ENCODE measurements at places on chromosomes 16 and 17.

- DNase-seq: no peak
Measured at GRCh38 chr16:70267516-70267915, 15.8 kb upstream of the EXOSC6 start.

DNA sequence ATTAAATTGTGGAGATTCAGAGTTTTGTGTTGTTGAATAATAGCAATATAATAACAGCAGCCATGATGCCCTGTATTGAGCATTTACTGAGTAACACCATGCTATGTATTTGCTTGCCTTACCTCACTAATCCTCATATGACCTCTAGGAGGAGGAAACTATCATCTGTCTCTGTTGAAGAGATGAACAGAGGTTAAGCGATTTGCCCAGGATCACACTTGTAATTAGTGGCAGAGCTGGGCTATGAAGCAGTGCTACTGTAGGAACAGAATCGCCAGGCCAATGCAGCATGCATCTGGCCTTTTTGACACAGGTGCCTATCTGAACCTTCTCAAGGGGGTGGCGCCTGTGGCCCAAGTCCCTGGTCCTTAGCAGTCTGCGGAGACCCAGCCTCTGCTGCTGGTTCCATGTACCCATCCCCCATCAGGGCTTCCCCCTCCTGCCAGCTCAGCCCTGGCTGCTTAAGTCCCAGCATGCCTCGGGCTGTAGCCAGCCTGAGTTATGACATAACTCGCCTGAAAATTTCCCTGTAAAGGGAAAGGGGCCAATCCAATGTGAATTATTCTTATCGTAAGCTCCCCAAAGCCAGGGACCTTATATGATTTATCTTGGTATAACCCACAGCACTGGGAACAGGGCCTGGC lies 50.4 kb upstream of the HS3ST2 start:
- no peak for DNase-seq

DNA sequence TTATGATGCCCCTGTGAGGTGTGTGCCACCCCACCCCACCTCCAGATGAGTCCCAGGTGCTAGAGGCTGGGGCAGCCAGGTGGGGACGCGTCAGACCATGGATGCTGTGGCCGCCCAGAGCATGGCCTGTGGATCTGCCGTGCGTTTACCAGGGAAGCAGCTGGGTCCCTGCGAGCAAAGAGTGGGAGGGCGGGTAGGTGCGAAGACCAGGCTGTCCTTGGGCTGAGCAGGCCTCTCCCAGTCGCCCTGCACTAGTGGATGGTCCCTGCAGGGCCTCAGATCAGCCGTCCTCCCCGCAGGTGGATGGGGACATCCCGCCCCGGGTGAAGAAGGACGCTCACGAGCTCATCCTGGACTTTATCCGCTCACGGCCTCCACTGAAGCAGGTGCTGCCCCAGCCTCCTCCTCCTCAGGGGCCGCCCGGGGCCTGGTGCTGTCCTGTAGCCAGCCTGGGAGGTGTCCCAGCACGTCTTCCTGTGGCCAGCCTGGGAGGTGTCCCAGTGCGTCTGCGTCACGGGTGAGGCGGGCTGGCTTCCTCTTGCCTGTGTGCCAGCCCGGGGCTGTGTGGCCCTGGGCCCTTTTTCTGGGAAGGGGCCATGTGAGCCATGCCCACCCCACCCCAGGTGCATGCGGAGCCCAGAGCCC lies 18.0 kb upstream of the TCF25 start:
- DNase-seq: no peak

DNA sequence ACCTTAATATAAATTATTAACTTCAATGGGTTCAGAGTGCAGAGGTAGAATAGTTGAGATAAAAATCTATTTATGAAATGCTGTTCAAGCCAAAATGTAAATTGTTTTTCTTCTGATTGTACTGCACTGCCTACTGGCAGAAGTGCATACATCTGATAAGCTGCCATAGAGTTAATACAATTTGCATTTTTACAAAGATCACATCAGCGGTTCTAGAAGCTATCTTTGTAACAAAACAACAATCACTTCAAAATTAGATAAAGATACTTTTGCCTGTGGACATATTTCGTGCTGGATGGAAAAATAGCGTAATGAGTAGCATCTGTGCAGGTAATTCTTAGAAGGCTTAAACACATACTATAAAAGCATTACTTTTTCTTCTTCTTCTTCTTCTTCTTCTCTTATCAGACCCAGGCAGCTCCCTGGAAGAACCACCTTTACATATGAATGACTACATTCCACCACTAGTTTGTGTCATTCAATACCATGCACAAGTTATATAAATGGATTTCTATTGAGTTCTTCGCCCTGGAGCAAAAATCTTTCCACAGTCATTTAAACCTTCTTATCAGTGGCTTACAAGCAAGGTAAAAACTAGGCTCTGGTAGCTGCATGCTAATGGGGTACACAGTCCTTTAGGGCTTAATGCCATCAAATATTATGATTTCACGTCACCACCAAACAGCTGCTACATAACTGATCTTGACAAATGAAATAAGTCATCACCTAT lies 47.0 kb downstream of the SYNRG start:
- no peak for DNase-seq

DNA sequence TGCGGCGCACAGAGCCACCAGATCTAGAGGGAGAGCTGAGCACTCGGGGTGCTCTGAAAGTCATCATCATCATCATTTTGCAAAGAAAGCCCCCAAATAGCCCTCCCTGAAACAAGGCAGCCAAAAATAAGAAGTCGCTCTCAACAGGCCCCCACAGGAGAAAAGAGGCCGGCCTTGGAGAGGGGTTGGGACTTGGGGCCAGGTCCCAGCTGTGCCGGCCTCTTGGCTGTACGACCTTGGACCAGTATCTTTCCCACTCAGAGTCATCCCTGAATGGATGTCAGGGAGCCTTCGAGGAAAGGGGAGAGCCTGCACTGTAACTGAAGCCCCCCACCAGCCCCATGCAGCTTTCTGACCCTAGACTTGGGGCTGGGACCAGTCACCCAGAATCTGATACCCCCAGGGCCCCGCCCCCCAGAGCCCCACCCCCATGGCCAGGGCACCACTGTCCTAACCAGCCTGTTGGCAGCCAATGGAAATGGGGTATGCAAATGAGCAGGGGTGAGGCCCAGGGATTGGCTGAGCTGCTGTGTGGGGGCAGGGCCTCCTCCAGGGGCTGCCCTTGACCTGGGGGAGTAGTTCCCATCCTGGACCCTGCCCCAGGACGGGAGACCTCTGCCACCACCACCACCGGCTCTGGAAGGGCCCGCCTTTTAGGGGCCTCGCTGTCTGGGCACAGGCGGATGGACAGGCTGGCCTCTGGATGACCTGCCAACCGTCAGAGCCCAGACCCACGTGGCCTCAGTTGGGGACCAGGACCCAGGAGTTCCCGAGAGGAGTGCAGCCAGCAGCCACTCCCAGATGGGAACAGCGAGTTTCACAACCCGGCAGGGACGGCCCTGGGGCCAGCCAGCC lies 15.4 kb downstream of the ZFPM1 start:
- peak; percentile 27 for DNase-seq

DNA sequence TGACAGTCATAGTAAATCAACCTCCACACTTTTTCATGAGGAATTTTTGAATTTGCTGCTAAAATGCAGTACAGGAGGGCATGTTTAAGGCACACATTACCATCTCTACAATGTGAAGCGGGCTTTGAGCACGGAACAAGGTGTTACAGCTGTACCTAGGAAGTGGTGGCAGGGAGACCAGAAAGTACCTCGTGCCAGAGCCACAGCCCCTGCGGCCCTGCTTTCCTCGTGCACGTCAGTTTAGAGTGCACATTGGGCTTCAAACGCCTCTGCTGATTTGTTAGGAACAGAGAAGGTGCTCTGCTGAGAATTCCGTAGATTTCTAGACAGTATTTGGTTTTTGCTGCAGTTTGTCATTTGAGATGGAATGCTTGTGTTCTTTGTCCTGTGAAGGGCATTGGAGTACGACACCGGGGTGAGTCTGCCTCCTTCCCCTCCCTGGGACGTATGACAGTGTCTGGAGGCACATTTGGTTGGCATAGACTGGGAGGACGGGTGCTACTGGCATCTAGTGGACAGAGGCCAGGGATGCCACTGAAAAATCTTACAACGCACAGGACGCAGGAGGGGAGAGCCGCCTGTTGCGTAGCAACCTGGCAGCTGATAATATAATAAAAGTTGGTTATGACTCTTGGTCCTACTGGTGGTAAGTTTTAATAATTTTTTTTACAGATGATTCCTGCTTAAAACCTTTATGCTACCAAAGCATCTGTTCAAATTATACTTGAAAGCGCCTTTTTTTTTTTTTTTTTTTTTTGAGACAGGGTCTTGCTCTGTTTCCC lies 9.1 kb downstream of the FOXK2 start:
- no peak for DNase-seq

GRCh38 chr17:17476865-17477467 lies at the start of gene MED9:
Gene MED9 (plus strand): TSS chr17:17477000. CDS start chr17:17477042, 42 bp downstream.
- peak; percentile 93 for DNase-seq

DNA sequence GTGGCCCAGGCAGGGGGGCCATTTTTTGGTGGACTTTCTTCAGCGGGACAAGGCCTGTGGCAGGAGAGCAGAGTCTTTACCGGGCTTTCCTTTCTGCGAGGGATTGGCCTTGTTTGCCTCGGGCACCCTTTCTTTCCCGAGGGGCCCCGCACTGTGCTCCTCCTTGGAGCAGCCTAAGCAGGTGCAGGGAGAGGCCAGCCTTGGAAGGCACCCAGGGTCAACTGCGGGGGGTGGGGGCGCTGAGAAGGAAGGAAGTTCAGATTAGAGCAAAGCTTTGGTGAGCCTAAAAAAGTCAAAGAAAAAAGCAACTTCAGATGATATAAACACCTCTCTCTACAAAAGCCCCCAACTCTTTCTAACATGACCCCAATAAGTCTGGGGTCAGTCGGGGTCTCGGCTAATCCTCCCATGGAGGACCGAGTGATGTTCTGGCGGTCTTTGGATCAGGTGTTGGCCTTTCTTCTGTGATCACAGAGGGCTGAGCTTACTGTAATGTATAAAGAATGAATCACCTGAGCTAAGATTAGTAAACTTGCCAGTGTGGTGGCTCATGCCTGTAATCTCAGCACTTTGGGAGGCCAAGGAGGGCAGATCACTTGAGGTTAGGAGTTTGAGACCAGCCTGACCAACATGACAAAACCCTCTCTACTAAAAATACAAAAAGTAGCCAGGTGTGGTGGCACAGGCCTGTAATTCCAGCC lies 63.0 kb downstream of the PGS1 start:
- no peak for DNase-seq

DNA sequence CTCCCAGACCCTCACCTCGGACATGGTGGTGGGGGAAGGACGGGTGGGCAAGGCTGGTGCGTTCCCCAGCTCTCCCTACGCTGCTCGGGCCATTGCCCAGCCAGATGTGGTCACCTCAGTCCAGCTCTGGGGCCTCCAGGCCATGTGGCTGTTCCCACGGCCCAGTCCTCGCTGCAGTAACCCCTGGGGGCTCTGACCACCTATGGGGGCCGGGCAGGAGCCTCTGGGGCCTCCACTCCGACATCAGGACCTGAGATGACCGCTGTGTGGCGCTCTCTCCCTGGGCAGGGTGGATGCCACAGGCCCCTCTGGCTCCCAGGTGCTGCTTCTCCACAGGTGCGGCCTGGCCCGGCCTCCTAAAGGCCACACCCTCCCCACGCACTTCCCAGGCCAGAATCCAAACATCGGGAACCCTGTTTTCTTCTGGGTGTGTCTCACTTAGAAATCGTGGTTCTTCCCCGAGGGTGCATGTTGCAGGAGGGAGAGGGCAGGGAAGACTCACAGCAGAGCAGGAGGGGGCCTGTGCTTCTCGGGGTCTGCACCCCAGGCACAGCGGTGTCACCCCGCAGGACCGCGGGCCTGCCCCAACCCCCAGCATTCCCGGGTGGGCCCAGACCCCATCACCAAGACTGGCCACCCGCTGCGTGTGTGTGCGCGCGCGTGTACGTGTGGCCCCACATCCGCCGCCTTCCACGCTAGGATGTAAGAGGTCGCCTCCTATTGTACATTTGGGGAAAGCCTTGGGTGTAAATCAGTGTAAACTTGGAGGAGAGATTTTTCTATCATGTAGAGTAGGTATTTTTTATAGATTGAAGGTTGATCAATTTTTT lies 5.9 kb upstream of the CAPN15 start:
- DNase-seq: no peak

DNA sequence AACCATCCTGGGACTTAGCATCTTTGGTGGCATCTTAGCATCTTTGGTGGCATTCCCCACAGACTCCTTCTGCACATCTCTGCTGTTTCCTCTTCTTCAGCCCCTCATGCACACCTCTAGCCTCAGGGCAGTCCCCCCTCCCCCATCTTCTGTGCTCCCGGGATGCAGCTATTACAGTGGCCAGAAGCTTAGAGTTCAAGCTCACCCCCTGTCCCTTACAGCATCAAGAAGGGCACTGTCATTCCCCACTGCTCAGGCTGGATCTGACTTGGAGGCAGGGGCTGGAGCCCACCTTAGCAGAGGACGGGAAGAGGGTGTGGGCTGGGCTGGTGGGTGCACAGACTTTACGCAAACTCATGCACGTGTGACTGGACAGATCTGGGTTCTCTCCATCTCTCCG lies 650 bp downstream of the EPN3 start:
- DNase-seq: no peak

DNA sequence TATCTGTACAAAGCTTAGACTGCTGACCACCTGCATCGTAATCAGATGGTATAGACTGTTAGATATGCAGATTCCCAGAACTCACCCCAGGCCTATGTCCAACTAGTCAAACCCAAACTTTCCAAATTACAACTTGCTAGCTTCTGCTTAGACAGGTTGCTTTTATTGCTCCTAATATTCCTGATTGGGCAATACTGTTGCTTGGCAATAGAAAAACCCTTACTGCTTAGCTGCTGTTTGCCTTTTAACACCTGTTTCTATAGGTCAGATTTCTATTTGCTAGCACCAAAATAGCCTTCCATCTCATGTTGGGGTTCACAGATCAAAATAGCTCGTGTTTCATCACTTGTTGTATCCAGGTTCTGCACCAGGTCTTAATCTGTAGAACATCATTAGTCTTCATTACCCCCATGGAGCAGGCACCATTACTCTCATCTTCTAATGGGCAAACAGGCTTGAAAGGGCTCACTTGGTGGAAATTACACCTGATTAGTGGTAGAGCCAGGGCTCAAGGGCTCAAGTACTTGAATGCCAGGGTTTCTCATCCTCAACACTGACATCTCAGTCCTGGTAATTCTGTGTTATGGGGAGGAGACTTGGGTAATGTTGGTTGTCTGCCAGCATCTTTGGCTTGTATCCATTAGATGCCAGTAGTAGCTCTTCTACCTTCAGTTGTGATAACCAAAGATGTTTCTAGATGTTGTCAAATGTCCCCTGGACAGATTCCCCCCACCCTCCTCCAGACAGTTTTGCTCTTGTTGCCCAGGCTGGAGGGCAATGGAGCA lies 2.7 kb downstream of the ZP2 start:
- DNase-seq: no peak

DNA sequence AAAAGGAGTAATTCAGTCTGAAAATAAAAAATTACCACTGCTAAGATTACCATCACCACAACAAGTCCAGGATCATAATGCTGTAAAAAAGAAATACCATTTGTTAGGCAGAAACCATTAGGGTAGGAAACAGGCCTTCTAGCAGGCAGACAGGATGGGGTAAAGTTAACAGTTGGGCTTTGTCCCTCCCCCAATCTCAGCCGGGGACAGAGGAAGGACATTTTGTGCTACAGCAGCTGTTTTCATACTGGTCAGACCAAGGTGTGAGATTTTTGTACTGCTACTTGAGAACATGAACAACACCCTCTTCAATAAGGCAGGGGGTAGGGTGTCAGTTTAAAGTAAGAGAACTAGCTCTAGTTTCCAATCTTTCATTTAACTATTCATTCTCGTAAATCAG lies 49.2 kb upstream of the ITGA2B start:
- no peak for DNase-seq
